Activated CD8-positive, alpha-beta memory T cell treated with anti-CD3 and anti-CD28 coated beads for 24 hours (primary cell): ENCODE measurements at places on chromosomes 3 and 15.

- DNase-seq: no peak
These were observed 209.6 kb upstream of the PFN2 start for GRCh38 chr3:150180334-150180733.

DNA sequence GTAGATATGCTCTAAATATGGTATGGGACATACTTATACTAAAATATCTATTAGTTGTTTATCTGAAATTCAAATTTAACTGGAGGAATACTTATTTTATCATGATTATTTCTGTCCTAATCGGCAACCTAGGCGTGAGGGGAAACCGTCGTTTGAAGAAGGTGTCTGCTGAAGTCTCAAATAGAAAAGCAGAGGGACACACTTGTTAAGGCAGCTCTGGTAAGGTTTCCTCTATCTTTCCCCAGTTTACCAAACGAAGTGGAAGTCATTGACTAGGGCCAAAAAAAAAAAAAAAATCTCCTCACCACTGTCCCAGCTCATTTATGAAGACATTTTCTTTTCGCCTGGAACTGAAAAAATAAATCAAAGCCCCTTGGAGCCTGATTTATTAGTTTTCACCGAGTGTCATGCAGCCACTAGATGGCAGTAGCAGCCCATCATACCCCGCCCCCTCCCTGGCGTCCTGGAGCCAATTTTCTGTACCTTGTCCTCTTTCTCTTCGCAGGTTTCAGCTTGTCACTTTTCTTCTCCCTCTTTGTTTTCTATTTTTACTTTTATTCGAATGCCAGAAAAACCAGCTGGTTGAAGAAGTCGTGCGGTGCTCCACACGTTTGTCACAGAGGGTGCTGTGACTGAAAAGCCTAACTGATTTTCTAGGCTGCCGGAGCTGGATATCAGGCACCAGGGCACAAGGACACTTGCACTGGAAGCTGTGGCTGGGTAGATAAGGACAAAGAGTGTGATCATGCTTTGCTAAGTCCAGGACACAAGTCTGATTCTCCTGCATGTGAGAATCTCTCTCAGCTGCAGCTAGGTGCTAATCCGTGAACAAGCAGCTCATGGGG is 238.7 kb downstream of the ZPLD1 start:
- peak; percentile 80 for DNase-seq

DNA sequence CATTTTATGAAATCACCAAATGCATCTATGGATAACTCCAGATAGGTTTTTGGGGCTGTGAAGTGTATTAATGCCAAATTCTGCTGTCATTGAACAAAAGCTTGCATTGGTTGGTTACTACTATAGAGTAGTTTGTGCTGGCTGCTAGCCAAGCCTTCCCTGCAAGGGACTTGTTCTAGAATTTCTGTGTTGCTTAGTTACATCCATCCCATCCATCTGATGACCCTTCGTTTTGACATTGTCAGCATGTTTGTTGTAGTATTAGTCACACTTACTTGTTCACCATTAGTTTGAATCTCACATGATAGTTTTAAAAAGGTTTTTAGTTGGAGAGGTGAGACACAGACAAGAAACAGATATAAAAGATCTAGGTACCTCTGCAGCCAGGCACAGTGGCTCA is 7.0 kb upstream of the NIPA2 start:
- DNase-seq: no peak

GRCh38 chr3:60414011-60414410 is 837.2 kb downstream of the FHIT start:
- DNase-seq: no peak

DNA sequence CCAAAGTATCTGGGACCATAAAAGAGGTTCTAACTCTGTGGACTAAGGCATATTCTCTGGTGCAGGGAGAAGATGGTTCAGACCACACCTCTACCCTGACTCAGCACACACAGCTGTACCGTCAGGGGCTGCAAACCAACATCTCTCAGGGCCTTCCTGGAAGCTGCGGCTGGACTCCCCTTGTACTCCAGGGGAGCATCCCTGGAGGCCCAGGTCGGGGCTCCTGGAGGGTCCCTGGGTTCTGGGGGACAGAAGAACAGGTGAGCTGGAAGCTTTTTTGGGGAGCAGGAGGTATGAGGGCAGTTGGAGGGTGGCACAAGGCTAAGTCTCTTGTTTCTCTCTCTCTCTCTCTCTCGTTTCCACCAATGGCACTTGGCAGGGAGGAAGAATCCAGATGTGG is 60.5 kb downstream of the LINGO1 start:
- no peak for DNase-seq

GRCh38 chr15:76939715-76940114 is 8.2 kb downstream of the RCN2 start:
- no peak for DNase-seq

GRCh38 chr15:43541785-43542184 is 24.4 kb downstream of the MAP1A start:
- no peak for DNase-seq

DNA sequence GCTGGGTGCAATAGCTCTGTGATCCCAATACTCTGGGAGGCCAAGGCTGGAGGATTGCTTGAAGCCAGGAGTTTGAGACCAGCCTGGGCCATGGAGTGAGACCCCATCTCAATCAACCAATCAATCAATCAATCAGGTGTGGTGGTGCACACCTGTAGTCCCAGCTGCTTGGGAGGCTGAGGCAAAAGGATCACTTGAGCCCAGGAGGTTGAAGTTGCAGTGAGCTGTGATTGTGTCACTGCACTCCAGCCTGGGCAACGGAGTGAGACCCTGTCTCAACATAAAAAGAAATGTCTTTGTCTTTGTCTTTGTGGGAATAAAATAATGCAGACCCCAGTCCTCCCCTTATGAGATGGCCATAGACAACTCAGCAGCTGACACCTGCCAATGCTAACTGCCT is 34.9 kb upstream of the TLE3 start:
- DNase-seq: no peak

GRCh38 chr3:39457361-39457760 is 10.1 kb upstream of the MOBP start:
- DNase-seq: no peak

DNA sequence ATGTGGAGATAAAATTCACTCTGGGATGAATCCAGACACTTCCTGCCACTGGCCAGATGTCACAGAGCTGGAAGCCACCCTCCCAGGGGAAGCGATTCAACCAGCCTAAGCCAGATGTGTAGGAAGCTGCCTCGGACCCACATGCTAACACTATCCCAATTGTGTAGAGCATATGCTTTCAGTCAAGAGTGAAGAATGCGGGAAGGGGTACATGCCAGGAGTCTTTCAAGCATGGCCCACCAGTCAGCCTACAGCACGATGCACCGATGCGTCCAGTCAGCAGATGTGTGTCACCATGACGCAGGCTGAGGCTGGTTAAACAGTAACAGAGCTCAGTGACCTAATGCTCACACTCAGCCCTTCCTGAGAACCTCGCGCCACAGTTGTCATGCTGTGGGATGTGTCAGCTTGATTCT is 38.8 kb upstream of the BNC1 start:
- no peak for DNase-seq

DNA sequence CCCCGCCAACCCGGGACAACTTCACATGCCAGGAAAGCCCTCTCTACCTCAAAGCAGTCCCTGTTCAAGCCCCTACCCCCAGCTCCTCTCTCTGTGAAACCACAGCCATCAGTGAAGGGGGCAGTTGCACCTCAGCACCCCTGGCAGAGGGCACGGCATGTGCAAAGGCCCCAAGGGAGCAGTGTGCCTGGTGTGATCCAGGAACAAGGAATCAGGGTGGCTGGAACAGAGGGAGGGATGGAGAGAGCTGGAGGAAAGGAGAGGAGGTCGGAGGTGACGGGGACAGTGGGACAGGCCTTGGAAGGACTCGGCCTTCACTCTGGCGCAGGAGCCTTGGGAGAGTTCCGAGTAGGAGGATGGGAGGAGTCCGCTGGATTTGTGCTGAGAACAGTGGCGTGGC is 26.5 kb upstream of the IQSEC1 start:
- DNase-seq: no peak
